Activated naive CD4-positive, alpha-beta T cell treated with anti-CD3 and anti-CD28 coated beads for 36 hours (primary cell): ENCODE measurements at places on chromosomes 5 and 9. TPM values are rescaled to one million over a fixed set of nuclear protein-coding genes. Genes with fewer than 3 reads are reported as not detected.

DNA sequence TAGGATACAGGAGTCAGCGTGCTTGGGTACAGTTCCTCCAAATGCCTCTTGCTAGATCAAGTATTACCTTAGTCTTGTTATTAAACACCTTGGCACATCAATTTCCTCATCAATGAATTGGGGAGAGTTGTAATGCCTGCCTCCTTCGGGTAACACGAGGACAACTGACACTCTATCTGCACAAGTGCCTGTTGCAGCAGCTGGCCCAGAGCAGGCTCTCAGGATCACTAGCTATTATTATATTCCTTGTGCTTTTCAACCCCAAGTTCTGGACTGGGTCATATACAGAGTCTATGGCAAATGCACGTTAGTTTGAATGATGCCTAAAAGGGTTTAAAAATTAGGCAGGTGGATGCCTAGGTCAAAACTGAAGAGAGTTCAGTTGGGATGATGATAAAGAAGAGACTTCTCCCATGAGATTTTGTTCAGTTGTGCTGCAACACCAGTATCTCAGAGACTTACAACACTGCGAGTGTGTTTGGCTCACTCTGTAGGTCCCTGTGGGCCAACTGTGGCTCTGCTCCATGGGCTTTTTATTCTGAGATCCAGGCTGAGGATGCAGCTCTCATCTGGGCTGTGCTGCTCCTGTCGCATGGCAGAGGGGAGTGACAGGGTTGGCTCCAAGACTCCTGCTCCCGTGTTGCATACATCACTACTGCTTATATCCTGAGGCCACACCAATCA is 41.1 kb upstream of the TEX48 start:
- no peak overlapping the region for H3K4me3 ChIP-seq
- no peak overlapping the region for H3K27ac ChIP-seq
- H3K4me1 ChIP-seq: peaks cover 35% of the 10 kb centered on the region

DNA sequence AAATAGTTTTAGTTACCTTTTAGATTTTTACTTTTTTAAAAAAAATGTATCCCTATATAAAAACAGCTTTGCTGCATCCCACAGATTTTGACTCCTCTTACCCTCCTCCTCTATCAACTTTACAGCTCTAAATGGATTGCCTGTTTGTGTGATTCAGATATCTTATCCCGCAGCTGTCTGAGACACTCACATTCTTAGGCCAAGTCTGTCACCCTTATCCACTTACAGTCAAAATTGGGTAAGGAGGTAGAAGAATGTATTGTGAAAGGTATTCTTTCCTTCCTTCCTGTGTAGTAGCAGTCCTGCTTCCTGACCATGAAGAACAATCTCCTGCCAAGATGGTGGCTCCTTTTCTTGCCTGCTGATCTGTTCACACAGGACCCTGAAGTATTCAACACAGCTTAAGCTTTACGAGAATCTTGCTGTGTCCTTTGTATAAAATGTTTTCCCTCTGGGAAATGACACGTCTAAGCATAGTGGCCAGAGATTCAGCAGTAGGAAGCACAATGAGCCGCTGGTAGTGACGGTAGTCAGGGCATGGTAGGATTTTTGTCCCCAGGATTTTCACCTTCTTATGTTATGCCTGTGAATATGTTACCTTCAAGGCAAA is 67.7 kb upstream of the ST8SIA4 start:
- no peaks in the 10 kb centered on the region for H3K27me3 ChIP-seq
- no peak overlapping the region for H3K4me3 ChIP-seq
- no peaks in the 10 kb centered on the region for H3K4me1 ChIP-seq

GRCh38 chr5:19713740-19714139 is 274.3 kb downstream of the CDH18 start:
- no peaks in the 10 kb centered on the region for H3K4me1 ChIP-seq
- no peak for DNase-seq
- no peak overlapping the region for H3K27ac ChIP-seq
- no peaks in the 10 kb centered on the region for H3K27me3 ChIP-seq

Gene DND1
- 1.9 TPM for total RNA-seq

Gene CKS2
- 278 TPM for total RNA-seq

Gene SPINK13
- total RNA-seq: not detected

DNA sequence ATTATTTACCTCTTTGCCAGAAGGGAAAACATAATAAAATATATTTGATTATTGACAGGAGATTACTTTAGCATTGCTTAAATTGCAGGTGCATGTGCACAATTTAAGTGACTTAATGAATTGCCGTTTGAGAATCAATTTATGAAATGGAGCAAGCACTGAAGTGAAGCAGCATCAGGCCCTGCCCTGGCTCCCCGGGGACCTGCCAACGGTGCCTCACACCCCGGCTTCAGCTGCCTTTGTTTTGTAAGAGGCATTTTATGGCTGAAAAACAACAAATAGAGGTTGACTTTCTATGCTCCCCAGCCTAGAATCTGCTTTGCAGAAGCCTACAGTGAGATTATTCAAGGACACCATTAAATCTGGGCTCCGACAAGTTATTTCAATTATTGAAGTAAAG is 359.1 kb upstream of the IRX4 start:
- H3K27me3 ChIP-seq: peaks cover under 1% of the 10 kb centered on the region
- H3K4me3 ChIP-seq: no peak overlapping the region
- no peak for DNase-seq
- no peak overlapping the region for H3K27ac ChIP-seq
- H3K4me1 ChIP-seq: no peaks in the 10 kb centered on the region

DNA sequence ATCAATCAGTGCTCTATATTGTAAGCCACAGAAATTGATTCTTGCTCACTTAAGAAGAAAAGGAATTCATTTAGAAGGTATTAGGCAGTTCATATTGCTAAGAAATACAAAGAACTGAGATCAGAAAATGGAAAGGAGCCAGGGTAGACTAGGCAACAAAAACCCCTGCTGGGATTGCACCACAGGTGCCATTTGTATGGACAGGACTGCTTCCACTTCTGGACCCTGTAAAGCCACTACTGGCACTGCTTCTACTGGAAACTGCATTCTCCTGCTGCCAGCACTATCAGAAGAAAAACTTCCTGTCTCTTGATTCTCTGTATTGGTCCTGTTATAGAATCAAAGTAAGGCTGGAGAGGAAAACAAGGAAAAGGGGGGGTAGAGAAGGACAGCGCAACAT is 45.9 kb downstream of the CERT1 start:
- no peak overlapping the region for H3K4me3 ChIP-seq
- H3K27ac ChIP-seq: no peak overlapping the region
- H3K4me1 ChIP-seq: peaks cover 45% of the 10 kb centered on the region
- peaks cover 15% of the 10 kb centered on the region for H3K36me3 ChIP-seq
- DNase-seq: no peak
